ENCODE measurements at places on chromosomes 2 and 18. TPM values are rescaled to one million over a fixed set of nuclear protein-coding genes. Genes with fewer than 3 reads are reported as not detected.

Gene EDAR
- not detected for total RNA-seq

Gene HOXD3
- not detected for total RNA-seq

Gene NEU2
- total RNA-seq, result not detected

Gene PFN4
- total RNA-seq, result 0.92 TPM

Gene SLC30A3
- total RNA-seq, result 2.1 TPM

Data from diencephalon (tissue), 1 donor.